ENCODE measurements at places on chromosomes 16 and 17. TPM values are rescaled to one million over a fixed set of nuclear protein-coding genes. Genes with fewer than 3 reads are reported as not detected.

Gene SYT17
- total RNA-seq: 0.54 TPM

Gene PLEKHH3
- 0.76 TPM for total RNA-seq

Gene FBXO39
- 0.29 TPM for total RNA-seq

Gene SRR
- total RNA-seq: 17.4 TPM

Gene LLGL1
- total RNA-seq: 23.4 TPM

Gene IRX5
- 0.16 TPM for total RNA-seq

DNA sequence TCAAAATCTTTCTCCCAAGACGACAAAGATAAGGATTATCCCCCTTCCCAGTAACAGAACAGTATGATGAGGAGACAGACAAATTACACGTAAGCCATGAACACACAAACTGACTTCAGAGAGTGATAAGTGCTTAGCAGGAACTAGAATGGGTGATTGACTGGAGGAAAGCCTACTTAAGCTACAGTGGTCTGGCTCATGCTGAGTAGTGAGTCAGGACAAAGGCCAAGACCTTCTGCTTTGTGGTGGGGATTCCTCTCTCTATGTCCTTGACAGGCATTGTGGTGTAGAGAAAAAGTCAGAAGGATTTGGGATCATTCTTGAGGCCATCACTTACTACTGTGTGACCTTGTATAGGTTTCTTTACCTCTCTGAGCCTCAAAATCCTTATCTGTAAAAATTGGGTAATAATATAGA, 381.9 kb upstream of the CCL2 start:
- DNase-seq: no peak

DNA sequence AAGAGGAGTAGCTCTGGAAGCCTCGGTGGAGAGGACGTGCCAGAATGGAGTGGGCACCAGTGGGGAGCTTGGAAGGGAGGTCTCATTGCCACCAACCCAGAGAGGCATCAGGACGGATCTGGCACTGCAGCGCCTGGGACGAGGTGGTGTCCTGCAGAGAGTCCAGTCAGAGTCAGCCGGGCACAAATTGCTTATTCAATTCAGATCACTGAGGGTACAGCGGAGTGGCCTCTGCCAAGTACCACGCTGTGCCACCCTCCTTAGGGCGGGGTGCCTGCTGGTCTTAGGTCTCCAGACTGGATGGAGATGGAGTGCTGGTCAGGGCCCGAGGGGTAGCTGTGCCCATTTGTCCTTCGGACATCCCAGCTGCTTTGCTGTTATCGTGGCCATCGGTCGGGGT, 18.9 kb upstream of the SPPL2C start:
- DNase-seq: no peak

DNA sequence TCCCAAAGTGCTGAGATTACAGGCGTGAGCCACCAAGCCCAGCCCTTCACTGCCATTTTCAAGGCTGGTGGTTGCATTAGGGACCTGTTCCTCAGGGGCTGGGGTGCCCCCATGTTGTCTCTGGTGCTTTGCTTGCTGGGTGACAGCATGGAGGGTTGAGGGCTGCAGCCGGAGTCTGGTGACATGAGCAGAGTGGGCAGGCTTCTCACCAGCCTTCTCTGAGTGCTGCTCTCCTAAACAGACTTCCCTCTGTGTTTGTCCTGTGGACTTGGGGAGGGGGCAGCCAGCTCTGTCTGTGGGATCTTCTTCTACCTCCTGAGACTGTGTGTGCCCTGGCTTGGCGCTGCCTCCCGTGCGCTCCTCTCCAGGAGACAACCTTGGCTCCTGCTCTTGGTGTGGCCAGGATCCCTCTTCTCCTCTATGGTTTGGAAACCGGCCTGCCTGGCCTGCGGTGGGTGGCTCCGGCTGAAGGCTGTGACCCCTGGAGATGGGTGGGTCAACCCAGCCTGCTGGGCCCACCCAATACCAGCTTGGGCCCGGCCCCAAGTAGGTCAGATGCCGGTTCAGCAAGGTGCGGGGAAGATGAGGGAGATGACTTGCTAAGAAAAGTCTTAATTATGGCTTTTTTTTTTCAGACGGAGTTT, 72.1 kb downstream of the PDPK1 start:
- DNase-seq: no peak

- DNase-seq: no peak
Observed at GRCh38 chr16:19136549-19137196, 22.9 kb downstream of the ITPRIPL2 start.

- no peak for DNase-seq
Observed at GRCh38 chr17:49370971-49371834, 9.2 kb upstream of the ZNF652 start.

GRCh38 chr16:15932939-15933338, 16.5 kb upstream of the ABCC1 start:
- DNase-seq: no peak

GRCh38 chr17:77990301-77990700, 31.8 kb downstream of the TNRC6C start:
- no peak for DNase-seq

DNA sequence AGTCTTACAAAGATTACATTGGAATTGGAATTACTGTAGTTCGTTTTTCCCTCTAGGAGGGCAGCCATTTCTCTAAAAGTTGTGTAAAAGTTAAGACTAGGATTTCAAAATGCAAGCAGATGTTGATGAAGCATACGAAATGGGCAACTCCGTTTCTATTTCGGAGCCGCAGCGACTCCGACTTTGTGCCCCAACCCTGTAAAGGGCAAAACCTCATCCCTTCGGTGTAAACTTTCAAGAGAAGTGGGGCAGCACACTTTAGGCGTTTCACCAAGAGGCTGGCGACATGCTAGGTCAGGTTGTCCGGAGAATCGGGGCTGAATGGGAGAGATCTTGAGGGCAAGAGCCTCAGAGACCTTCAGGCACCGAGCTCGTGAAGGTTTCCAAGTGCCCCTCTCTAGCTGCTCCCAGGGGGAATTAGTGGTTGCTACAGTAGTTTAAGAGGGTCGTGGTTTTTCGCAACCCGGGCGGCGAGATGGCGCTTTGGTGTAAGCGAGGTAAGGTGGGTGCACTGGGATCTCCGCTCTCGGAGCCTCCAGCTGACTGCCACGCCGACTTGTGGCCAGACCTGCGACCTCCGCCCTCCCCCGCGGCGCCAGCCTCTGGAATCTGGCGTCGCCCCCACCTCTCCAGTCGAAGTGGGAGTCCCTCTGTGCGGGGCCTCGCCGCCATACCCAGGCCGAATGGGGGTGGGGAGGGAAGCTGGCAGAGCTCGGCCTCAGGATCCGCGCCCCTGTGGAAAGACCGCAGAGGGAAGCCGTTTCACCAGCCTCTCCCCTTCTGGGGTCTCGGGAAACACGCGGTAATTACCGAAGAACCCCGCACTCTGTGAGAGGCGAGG, 1.0 kb upstream of the HEXIM2 start:
- DNase-seq: peak; percentile 54

GRCh38 chr17:42284566-42284965, 3.7 kb upstream of the STAT5A start:
- no peak for DNase-seq

DNA sequence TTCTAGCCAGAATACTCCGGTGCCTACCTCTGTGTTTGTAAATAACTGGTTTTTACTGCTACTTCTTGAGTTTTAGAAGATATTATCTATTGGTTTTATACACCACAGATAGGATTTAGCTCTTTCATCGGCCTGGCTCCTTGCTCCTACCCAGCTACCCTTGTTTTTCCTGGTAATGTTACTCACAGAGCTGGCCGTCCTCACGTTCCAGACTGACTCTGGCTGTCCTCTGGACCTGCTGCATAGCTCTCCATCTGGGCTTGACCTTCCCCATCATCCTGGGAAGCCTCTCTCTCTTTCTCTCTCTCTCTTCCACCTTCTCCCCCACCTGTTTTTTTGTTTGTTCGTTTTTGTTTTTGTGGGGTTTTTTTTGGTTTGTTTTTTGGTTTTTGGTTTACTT, 51.5 kb downstream of the MPRIP start:
- no peak for DNase-seq

- no peak for DNase-seq
Observed at GRCh38 chr17:29158096-29158487, 22.1 kb downstream of the MYO18A start.

DNA sequence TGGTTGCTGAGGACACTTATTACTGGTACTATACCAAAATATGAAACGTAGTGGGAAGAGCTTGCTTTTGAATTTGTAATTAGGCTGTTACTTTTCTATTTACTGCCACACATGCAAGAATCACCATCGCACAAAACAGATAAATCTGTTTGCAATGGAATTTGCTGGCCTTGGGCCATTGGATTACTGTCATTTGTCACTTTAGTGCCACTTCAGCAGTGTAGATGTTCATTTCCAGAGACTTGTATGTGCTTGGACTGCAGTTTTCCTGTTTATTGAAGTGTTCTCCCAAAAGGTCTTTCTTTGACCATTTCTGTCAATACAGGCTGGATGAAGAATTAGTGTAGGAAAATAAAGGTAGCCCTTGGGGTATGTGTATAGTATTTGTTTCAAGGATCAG, 4.5 kb downstream of the USP10 start:
- DNase-seq: no peak

DNA sequence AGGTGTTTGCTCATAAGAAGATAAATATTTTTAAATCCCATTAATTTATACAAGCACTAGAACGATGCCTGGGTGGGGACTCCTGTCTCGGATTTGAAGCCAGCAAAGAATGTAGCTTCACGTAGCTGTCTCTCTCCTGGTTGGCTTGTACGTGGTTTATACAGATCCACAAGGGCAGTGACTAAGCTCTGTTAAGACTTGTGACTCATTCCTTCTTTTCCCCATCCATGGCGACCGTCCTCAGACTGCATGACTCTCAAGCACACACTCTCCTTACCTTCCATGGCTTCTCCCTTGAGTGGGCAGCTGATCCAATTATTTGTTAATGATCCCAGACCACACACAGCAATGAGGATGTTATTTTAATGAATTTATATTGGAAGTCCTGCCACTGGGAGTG, 679.7 kb upstream of the SOX9 start:
- DNase-seq: no peak

DNA sequence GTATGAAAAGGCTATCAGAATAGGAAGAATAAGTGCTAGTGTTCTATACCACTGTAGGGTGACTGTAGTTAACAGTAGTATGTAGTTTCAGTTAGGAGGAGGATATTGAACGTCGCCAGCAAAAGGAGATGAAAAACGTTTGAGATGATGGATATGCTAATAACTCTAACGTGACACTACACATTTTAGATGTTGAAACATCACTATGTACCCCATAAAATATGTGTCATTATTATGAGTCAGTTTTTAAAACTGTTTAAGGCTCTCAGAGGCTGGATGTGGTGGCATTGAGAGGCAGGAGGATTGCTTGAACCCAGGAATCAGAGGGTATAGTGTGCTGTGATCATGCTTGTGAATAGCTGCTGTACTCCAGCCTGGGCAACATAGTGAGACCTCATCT, 31.8 kb downstream of the UBN1 start:
- no peak for DNase-seq

DNA sequence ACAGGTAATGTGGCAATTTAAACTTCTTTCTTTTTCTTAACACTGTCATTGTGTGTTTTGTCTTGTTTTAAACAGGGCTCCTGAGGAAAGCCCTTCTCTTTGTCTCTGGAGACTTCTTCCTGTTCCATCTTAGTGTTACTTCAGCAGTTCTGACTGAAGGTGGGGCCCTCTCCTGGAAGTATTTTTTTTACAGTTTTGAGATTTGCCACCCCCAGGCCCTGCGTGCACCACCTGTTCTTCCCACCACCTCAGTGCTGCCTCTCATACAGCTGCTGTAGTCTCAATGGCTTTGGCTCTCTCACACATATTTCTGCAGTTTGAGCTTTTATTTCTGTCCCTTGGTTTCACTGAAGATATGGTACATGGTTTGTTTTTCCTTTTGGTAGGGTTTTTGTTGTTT, 52.5 kb upstream of the ALDH3A1 start:
- no peak for DNase-seq

DNA sequence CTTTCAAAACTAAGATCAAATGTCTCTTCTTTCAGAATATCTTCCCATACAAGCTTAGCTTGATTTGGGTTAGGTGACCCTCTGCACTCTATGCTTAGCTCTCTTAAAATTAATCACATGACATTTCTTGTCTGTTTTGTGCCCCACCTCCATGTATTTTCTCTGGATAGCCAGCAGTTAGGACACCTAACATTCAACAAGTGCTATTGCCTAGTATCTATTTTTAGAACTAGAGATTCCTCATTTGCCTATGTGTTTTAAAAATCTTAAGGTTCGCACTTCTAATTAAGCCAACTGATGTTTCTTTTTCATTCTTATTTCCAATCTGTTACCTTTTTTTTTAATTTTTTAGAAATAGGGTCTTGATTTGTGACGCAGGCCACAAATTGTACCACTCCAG, 129.7 kb upstream of the C17orf78 start:
- DNase-seq: no peak

- peak; percentile 1 for DNase-seq
Observed at GRCh38 chr17:55458978-55459377, 37.3 kb upstream of the MMD start.

- DNase-seq: no peak
Observed at GRCh38 chr16:58085171-58085570, 44.0 kb downstream of the CFAP20 start.

DNA sequence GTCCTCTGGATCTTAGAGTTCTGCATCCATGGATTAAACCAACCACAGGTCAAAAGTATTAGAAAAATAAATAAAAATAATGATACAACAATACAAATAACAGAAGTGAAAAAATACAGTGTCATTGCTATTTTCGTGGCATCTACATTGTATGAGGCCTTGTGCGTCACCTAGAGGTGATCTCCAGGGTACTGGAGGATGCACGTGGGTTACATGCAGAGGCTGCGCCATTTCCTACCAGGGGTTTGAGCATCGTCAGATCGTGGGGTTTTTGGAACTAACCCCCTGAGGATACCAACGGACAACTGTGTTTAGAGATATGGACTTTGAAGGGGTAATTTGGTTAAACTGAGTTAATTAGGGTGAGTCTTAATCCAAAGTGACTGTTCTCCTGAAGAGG, 224.7 kb downstream of the ENGASE start:
- DNase-seq: no peak

Data from activated T-helper 1 cell treated with anti-CD3 and anti-CD28 coated beads, Interleukin-12 subunit alpha, Interleukin-12 subunit beta, Interleukin-2, Interleukin-4 antibody, amounts not matched to agents 30 ng/mL and 10 ng/mL and 1 ng/mL, durations not matched to agents 14 hours and 24 hours and 36 hours (primary cell).